ENCODE measurements at places on chromosomes 11 and 22.

GRCh38 chr11:125514336-125515101 lies 18.5 kb upstream of the FEZ1 start:
- no peak for DNase-seq

DNA sequence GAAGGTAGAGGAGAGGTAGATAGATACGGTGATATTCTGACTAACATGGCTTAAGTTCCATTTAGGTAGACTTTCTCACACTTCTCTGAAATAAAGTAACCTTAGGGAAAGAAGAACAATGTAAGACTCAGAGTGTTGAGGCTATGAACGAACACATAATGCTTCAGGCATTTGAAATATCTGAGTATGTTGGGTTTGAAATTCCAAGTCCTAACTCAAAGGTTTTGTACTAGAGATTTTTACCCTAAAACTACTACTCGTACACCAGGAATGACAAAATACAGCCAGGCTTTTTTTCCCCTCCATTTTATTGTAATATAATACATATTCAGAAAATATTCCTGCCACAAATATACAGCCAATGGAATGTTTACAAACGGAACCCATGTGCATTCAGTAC lies 592.6 kb downstream of the ETS1 start:
- DNase-seq: no peak

DNA sequence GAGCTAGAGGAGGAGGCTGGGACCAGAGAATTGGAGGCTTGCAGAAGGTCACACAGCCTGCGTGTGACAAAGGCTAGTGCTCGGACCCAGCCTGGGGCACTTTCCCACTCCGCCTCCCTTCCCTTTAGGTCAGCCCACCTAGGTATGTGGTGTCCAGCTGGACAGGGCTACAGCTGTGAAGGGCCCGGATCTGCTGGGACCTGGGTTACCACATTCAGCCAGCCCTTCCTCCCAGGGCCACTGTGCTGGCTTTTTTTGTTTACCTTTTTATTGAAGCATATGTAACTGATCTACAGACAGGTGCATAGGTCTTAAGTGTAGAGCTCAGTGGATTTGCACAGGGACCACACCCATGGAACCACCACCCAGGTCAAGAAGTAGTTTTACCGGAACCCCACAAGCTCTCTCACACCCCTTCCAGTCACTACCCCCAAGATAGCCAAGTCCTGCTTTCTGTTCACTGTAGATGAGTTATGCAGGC lies 8.7 kb downstream of the CAPN5 start:
- DNase-seq: no peak

DNA sequence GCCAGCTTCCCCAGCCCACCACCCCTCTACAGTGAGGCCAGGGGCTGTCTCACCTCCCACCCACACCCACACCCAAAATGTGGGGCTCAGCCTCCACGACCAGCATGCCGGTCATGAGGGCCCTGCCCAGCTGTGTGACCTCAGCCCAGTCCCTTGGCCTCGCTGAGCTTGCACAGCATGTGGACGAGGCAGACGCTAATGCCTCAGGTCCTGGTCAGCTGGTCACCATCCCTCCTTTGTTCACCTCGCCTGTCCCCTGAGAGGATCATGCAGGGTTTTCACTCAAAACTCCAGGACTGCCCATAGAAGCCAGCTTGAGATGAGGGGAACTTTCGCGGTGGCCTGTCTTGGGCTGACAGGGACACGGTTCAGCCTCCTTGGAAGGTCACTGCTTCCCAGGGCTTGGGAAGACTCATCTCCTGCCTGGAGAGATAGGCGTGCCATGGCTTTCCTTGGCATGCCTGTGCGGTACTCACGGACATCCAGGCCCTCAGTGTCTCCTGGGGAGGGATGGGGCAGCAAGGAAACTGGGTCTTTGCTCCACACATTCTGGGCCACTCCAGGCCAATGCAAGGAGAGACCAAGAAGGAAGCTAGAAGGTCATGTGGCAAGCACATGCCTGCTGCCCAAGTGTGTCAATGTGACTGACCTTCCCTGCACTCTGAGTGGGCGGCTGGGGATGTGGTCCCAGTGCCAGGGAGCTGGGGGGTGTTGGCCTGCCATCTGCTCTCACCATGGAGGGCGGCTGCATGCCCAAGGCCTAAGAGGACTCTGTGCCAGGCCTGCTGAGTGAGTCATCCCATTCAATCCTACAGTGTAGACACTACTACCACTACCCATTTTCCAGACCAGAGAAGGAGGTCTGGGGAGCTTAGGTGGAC lies 3.2 kb upstream of the RTN4R start:
- DNase-seq: no peak

GRCh38 chr11:73914284-73914683 lies 36.5 kb upstream of the DNAJB13 start:
- DNase-seq: no peak

DNA sequence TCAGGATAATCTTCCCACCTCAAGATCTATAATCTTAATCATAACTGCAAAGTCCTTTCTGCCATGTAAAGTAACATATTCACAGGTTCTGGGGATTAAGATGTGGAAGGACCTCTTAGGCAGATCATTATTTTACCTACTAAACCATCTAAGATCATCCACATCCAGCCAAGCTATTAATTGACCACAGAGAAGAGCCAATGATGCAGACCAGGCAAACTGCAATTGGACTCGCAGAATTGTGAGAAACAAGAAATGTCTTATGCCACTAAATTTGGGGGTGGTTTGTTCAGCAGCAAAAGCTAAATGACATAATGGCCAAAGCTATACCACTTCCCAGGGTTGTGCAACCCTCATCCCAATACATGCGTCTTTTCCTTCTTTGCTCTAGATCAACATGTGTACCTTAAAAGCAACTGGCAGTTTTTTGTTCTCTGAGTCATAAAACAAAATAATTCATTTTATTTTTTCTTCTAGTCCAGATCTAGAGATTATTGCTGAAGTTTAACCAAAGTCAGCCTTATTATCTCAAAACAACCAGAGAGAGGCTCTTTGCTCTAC lies 88.7 kb upstream of the CHRM4 start:
- DNase-seq: no peak

- DNase-seq: no peak
These were observed 21.4 kb downstream of the USP35 start for GRCh38 chr11:78210000-78210608.

- no peak for DNase-seq
These were observed 254.6 kb upstream of the CCDC90B start for GRCh38 chr11:83540728-83541127.
